ENCODE measurements at places on chromosomes 4 and X.
A peak's percentile ranks its signal among the peaks of the same experiment; 100 is the strongest.

GRCh38 chr4:10237131-10237530, 120.5 kb upstream of the WDR1 start:
- DNase-seq = no peak

DNA sequence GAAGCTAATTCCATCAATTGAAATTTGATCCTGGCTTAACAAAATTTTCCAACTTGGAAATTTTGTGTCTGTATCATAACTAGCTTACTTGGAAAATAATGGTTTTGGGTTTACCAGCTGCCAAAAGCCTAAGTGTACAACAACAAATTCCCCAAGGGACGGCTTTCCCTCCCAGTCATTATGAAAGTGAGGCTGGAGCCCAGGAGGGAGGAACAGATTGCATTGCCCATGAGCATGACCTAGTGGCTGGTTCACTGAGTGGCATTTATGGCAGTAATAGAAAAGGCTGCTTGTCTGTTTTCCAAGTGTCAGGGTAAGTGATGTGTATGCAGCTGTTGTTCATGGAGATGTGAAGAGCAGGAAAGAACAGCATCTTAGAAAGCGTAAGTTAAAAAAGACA, 70.8 kb upstream of the HHIP start:
- peak; percentile 48 for DNase-seq

GRCh38 chr4:2511645-2512131, 24.8 kb upstream of the FAM193A start:
- DNase-seq = no peak

- peak; percentile 53 for DNase-seq
Measured at GRCh38 chrX:24487571-24487970, 22.5 kb downstream of the PDK3 start.

DNA sequence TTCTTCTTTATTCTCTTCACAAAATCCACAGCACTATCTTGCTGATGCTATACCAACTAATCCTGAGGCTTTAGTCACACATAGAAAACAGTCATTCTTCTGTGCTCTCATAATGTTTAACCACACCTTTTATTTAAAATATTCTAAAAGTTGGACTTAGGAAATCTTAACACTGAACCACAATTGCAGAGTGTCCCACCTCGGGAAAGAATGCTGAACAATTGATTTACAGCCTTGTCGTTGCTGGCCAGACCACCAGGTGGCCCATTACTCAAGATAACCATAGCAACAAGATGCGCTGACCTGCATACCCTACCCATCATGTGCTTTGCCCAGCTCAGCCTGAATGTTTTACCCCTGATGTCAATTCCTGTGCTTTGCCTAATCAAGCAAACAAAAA, 100.8 kb downstream of the ARSJ start:
- no peak for DNase-seq

DNA sequence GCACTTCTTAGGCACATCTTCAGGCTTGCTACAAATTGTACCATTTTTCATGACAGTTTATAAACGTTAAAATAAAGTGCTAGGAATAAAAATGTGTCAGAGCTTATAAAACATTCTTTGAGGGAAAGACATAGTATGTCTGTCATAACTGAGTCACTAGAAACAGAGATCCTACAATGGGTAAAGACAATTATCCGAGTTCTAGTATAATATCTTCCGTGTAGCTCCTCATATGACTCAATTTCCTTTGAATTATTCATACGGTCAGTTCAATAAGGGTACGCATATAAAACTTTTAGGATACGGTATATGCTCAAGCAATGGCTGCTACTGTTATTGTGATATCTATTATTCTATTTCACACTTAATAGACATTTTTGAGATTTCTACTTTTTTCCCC, 349.1 kb downstream of the PCDH10 start:
- no peak for DNase-seq

GRCh38 chr4:47101453-47101852, 70.1 kb downstream of the GABRB1 start:
- no peak for DNase-seq

GRCh38 chr4:146369446-146369845, 152.3 kb downstream of the SLC10A7 start:
- DNase-seq = no peak

DNA sequence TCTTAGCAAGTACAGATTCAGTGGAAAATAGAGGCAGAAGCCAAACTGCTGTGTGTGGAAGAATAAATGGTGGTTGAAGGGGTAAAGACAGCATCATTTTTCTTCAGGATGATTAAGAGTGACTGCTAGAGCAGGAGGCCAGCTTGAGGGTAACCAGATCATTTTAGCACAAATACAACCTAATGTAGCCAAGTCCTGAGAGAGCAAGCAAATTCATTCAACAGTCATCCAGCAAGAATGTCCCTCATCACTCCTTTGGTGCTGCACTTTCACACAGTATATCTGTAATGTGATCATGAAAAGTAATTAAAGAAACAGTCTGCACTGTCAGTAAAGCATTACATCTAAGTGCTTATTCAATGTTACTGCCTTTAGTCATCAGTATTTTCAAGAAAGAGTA, 44.8 kb downstream of the NPFFR2 start:
- DNase-seq = no peak

- DNase-seq = no peak
Measured at GRCh38 chrX:49249071-49249470, 13.8 kb downstream of the CCDC22 start.

- no peak for DNase-seq
Measured at GRCh38 chr4:159169404-159170302, 66.8 kb downstream of the RAPGEF2 start.

DNA sequence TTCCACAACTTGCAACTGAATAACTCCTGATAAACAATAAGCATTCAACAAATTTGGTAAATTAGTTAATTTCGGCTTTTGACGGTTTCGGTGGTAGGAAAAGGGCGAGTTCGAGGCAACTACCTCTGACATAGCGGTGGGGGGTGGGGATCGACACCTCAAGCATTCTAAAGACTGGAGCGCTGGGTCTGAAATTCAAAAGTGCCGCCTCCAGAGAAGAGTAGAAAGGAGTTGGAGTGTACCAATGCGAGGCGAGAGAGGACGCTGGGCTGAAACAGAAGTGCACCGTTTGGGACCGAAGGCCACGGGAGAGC, 725 bp downstream of the SMC1A start:
- peak; percentile 49 for DNase-seq

- no peak for DNase-seq
Measured at GRCh38 chrX:132452911-132453550, 35.8 kb downstream of the MBNL3 start.

- DNase-seq = no peak
Measured at GRCh38 chrX:12962041-12962504, 12.8 kb upstream of the TMSB4X start.

DNA sequence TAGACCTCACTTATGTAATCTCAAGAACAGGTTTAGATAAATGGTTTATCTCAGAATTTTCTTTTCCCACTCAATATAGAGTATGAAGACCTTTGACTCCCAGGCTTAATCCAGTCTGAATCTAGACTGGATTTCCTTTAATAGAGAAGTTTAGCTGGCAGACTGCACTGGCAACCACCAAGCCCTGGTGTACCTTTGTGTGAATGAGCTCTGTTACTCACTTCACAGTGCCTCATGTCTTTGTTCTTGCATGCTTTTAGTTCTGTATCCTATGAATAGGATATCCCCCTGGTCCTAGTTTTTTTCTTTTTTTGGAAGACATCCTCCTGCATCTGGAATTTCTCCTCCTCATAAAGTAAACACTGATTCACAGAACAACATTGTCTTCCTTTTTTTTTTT, 53.2 kb upstream of the MCUB start:
- DNase-seq = no peak

DNA sequence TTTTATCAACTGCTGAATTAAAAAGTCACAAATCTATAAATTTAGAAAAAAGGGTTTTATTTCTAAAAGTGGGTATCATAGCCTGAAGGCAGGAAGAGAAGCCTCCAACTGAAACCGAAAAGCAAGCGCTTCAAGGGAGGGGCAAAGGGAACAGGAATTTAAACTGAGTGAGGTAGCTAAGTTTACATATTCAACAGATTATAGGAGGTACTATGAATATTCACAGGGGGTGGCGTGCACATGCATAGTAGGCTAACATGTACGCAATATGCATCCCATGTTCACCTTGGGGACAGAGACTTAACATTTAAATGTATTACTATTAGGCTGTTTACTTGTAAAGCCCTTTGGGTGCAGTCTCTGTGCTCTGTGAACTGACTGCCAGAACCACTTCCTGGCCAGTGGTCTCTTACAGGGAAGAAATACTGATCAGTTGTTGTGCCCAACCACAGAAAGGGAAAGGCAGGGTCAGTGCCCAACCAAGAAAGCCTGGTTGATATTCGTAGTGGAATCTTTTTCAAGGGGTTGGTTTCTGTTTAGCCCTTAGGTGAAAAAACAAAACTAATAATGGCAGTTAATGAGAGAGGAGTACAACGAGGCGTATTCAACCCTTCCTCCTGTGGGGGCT, 168.7 kb upstream of the GALNTL6 start:
- peak; percentile 27 for DNase-seq

DNA sequence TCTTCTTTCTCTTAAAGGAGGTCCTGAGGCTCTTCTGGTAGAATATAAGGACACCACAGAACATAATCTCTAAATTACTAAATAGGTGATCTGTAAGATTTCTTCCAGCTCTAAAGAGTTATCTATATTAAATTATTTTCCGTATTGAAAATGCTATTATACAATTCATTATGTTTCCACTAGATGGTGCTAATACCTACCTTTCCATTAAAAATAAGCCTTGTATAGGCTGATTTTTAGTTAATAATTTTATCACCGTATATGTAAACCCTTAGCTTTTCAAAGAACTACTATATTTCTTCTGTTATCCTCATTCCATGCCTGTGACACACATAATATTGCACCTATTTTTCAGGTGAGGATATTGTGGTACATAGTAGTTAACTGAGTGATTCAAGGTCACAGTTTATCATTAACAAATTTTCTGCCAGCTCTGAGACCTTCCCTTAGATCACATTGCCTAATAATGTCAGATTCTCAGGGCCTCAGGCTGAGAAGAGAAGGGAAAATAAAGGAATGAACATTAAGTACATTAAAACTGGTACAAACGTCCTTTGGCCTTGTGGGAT, 138.8 kb downstream of the TEX11 start:
- DNase-seq = no peak

GRCh38 chr4:114057746-114058145, 78.3 kb upstream of the ARSJ start:
- DNase-seq = no peak

DNA sequence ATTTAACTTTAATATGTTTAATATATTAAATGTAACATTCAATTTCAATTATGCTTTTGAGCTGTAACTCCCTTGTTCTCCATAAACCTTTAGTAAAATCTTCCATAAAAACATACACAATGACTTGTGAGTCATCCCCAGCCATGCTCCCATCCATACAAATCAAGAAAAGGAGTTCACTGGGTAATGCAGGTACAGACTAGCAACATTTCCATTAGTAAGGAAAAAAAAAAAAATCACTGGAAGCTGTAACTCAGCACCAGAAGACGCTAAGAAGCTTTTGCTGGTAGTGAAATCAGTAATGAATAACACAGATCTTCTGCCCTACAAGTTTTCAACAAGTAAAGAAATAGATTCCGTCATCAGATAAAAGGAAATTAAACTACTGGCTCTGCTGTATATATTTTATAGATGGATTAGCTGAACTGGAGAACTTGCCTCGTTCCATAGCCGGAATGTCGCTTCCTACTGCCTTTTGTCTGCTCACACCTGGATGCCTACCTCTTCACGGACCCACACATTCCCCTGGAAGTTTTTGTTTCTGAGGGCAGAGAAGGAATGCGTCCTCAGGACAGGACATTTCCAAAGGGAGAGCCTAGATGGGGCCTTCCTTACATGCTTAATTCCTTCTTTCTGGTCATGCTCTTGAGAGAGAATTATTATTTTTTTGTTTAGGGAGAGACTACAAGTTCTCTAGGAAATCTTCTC, 298.4 kb upstream of the ANKRD50 start:
- DNase-seq = no peak

- DNase-seq = no peak
Measured at GRCh38 chrX:134364711-134365110, 95.3 kb upstream of the HPRT1 start.

GRCh38 chr4:153612878-153613277, 71.2 kb upstream of the TLR2 start:
- DNase-seq = no peak

DNA sequence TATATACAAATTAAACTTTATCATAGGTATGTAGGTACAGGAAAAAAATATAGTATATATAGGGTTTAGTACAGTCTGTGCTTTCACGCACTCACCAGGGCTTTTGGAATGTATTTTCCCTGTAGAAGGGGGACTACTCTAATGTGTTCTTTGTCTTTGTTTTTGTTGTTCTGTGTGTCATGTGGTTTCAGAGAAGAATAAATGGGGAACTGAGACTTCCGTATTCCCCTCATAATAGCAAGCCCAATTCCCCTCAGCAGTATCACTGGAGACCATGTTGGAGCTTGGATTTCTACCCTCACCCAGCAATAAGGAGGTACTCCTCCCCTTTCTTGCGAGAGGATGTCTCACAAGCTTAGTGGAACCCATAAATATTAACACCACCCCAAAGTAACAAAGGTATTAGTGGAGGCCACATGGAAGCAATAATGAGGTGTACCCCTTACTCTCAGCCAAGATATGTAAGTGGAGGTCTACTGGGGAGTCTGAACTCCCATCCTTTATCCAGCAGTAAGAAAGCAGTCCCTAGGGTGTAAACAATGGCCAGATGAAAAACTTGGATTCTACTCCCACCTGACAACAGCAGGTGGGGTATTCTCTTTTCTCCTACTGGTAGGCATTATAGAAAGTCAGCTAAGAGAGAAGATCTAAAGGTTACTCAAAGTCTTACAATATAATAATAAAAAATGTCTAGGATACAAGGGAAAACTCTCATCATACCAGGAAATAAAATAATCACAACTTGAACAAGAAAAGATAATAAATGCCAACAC, 805.4 kb upstream of the GALNTL6 start:
- DNase-seq = no peak

- DNase-seq = no peak
Measured at GRCh38 chr4:13588954-13589353, 38.6 kb downstream of the BOD1L1 start.

GRCh38 chr4:158193171-158193749, 17.0 kb upstream of the TMEM144 start:
- no peak for DNase-seq

DNA sequence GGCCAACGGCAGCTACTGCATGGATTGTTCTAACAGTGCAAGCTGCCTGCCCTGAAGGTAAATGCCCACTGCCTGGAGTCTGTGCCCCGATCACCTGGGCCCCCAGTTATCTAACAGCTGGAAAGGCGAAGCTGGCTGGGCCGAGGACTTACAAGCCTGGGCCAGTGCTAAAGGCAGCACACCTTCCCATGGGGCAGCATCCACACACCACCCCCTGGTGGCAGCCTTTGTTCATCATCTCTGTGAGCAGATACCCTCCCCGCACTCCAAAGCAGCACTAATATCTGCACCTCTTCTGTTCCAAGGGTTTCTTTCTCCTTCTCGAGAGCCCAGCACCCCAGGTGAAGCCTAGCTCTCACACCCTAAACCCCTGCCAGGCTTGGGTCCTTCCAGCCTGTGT, 7.6 kb downstream of the SLC2A9 start:
- peak; percentile 72 for DNase-seq

- DNase-seq = no peak
Measured at GRCh38 chrX:107971636-107972035, 10.5 kb downstream of the TEX13B start.

Data from testis (tissue), 5 donors.